GM13977 (cell line): ENCODE measurements at places on chromosomes 3 and 15.

GRCh38 chr3:105277656-105278055 lies 89.1 kb upstream of the ALCAM start:
- DNase-seq: no peak

DNA sequence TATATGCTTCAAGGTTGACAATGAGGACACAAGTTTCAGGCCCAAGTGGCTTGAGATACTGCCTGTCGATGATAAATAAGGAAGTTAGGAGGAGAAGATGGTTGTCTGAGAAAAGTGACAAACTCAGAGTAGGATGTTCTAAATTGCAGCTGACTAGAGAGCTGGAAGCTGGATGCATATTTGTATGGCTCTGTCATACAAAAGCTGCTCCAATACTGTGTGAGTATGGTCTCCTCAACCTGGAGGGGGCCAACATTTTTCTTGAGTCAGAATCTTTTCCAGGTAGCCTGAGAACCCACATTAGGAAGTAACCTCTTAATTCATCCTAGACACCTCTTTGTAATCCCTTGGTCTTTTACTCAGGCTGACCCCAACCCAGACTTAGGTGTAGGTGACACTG lies 28.4 kb upstream of the TPRG1 start:
- no peak for DNase-seq

- DNase-seq: no peak
These were observed 62.2 kb downstream of the PFN2 start for GRCh38 chr3:149908424-149908957.

DNA sequence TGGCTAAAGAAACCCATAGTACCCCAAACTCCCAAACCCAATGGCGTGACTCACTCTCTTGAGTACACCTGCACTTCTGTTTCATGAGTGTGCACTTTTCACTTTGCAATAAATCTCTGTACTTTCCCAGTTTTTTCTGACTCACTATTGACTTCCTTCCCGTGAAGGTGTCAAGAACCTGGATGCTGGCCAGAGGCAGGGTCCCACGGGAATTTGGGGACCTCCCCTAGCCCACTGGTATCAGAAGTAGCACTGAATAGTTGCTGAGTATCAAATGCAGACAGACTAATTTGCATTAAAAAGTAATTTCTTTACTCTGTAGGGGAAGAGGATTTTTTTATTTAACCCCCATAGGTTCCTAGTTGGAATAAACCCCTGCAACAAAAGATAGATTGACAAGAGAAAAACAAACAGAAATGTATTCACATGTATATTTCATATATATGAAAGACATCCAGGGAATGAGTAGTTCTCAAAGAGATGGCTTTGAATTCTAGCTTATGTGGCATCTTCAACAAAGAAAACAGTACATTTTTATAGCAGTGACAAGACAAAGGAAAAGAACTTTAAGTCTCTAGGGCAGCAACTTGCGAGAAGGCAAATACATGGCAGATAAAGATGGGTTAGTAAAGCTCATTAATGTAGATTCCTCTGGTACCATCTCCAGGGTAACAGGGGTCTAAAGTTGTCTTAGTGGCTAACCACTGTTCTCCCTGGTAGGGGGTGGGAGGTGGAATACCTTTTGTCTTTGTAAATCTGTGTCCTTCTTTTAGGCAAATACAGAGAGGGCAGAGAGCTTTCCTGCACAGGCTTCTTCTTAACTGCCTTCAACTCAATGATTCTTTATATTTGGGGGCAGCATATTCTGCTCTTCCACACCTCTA lies 385.5 kb upstream of the PDZRN3 start:
- no peak for DNase-seq

DNA sequence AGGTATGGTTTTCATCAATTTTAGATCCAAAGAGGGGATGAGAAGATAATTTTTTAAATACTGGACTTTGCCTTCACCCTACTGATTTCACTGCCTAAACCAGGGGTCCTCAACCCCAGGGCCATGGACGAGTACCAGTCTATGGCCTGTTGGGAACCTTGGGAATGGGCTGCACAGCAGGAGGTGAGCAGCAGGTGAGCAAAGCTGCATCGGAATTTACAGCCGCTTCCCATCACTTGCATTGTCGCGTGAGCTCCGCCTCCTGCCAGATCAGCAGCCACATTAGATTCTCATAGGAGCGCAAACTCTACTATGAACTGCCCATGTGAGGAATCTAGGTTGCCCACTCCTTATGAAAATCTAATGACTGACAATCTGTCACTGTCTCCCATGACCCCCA lies 76.3 kb upstream of the TTBK2 start:
- no peak for DNase-seq

GRCh38 chr15:44296625-44297524 lies 8.4 kb downstream of the GOLM2 start:
- DNase-seq: no peak

GRCh38 chr3:194083637-194084224 lies 52.2 kb upstream of the HES1 start:
- DNase-seq: no peak

DNA sequence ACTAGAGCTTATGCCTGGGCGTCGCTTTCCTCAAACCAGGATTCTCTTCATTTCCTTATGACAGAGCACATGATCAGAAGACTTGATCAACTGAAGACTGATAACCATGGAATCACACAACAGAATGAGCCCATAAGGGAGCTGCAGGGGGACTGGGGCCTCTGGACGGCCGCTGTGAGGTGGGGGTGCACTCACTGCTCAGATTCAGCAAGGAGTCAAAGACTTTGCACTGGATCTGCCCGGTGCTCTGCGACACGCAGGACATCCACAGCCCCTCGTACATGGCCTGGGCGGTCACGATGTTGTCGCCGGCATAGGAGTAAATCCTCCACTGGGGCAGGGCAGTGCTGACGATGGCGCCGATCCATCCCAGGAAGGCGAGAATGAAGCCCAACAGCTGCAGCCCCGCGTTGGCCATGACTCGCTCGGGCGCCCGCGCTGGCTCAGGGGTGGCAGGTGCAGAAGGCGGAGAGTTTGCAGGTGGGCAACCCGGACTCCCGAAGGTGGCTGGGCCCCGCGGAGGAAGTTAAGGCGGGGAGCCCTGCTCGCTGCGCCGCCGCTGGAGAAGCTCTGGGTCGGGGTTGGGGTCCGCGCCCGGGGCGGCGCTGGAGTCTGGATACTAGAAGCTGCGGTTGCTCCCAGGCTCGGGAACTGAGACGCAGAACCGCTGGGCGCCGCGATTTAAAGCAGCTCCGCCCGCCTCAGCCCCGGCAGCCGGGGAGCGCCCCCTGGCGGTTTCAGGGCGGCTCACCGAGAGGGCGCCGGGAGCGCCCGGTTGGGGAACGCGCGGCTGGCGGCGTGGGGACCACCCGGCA lies at the start of gene CLDN1:
Gene CLDN1 (minus strand): TSS at position 658 of the 815 bp plus-strand sequence. CDS start 240 bp downstream, at position 418.
- DNase-seq: peak; percentile 81

- peak; percentile 21 for DNase-seq
These were observed 20.0 kb downstream of the PCCB start for GRCh38 chr3:136270179-136270578.
